ENCODE measurements at places on chromosomes 16 and 17.

- DNase-seq = no peak
Observed at GRCh38 chr17:45035848-45036247, 15.6 kb downstream of the DCAKD start.

GRCh38 chr17:861364-861763 lies 79.2 kb downstream of the MRM3 start:
- DNase-seq = no peak

DNA sequence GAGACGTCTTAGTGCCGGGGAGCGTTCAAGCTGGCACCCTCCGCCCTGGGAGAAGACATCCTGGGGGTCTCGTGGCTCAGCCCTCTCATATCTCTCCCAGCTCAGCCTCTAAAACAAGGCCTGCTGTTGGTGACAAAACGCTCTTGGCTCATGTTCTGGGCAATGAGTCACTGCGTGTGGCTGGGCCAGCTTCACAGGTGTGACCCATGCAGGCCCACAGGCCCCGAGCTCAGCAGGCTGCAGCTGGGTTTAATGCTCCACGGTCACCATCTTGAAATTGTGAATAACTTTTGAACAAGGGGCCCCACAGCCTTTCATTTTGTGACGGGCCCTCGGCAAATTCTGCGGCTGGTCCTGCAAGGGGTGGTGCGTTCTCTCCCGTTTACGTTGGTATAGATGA lies 22.4 kb downstream of the GAA start:
- peak; percentile 18 for DNase-seq

DNA sequence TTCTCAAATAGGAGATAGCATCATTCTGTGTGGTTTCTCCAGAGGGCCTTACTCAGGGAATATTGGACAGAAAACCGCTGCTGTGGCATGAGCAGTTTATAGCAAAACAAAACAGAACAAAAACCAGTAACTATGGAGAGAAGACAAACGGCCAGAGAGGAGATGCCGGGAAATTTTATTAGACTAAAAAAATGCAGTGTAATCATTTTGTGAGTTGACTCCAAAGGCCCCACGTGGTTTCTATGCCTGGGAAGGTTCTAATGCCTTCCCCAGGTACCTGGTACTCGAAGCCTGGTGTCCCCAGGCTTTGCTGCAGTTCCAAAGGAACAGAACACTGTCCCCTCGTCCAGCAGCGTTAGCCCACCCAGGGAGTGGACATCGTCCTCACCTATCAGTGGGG lies 12.9 kb upstream of the CACNG5 start:
- DNase-seq = no peak

DNA sequence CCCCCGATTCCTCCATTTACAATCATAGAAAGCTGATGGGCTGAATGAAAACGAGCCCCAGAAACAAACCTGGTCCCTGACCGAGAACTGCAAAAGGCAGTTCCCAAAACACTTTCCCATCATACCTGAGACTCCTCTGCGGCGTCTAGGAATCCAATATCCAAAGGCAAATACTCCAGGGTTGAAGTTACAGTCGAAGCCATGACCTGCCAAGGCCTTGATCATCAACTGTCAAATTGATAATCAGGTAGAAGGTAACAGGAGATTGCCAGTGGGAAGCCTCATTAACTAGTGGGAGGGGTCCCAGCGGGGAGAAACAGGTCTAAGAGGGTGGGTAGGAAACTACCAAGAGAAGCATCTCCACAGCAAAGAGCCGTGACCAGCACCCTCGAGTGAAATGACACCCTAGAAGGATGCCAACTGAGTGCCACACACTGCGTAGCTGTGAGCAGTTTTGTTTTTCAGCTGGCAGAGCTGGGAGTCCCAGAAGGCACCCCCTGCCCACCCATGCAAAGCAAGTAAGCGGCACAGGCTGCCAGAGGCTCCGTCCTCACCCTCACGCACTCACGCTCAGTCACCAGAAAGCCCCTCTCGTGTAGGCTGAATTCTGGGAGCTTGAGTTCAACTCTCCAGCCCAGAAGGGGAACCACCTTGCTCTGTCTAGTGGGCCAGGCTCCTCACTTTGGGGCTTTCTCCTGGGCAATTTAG lies 146.1 kb downstream of the GAS7 start:
- DNase-seq = no peak

DNA sequence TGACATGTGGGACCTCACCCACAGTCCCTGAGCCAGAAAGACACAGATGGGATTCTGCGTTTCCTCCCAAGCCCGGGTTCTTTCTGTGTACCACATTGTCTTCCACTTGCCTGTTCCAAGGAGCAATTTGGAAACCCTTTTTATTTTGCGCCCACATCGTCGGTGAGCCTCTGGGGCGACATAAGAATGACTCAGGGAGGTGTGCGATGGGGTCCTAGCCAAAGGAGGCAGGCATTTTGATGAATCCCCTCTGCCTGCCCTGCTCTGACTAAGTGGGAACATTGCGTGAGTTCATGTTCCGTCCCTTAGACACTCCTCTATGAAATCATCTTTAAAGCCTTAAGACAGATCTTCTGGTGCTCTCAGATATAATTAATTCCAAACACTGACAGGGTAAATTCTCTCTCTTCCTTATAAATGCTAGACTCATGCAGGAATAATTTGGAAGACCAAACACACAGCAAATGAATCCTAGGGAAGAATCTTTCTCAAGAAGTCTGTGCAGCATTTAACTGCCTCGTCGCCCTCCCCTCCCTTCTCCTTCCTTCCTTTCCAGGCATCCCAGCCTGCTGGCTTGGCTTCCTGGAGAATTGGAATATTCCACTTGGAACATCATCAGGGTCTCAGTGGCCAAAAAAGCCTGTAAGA lies 52.7 kb upstream of the FOXF1 start:
- no peak for DNase-seq

DNA sequence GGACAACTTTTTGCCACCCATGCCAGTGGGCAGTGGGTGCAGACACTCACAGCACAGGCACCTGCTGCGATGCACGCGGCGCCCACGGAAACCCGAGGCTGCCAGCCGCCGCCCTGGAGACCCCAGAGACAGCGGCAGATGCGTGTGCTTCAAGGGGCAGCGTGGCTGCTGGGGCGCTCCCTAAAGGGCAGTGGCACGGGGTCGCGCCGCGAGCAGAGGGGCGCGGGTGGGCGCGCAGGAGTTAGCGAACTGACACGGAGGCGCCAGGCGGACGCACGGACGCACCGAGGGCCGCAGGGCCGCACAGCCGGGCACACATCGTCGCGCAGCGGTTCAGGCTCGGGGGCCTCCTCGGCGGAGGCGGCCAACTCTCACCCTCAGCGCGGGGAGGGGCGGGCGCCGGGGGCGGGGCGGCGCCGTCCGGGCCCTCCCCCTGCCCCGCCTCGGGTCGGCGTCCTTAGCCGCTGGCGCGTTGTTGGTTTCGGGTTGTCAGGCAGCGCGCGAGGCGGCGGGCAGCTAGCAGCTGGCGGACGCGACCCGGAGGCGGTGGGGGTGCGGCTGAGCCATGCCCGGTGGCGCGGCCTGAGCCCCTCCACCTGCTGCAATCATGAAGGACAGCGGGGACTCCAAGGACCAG lies at the start of gene KIF19:
Gene KIF19, plus strand, starts transcription at position 484 of the 637 bp plus-strand sequence. Its CDS starts 124 bp downstream, at position 608.
- no peak for DNase-seq

DNA sequence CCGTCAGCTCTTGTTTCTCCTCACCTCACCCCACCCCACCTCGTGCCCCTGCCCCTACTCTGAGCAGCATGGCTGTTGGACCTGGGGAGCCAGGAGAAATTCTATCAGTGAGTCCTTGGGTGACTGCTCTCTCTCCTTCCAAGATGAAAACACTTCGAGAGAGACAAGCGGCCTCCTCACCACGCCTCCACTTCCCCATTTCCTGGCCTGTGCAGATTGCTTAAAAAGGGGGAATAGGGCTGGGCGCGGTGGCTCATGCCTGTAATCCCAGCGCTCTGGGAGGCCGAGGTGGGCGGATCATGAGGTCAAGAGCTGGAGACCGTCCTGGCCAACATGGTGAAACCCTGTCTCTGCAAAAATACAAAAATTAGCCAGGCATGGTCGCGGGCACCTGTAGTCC lies 9.5 kb downstream of the DLX4 start:
- DNase-seq = no peak

DNA sequence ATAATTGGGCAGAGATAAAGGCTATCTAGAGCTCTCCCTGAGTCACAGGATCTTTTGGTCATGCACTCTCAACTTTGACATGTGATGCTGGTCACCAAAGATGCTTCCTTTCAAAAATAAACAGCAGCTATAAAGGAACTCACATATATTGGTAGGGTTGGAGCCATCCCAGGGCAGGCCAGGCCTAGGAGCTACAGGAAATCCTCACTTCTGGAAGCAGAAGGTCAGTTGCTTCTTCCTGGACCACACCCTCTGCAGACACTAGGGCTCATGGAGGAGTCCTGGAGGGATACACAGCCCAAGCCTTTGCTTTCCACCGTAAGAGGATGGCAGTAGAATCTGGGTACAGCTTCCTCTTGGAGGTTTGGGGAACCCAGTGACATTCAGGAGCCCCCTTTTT lies 24.6 kb downstream of the SOST start:
- no peak for DNase-seq

DNA sequence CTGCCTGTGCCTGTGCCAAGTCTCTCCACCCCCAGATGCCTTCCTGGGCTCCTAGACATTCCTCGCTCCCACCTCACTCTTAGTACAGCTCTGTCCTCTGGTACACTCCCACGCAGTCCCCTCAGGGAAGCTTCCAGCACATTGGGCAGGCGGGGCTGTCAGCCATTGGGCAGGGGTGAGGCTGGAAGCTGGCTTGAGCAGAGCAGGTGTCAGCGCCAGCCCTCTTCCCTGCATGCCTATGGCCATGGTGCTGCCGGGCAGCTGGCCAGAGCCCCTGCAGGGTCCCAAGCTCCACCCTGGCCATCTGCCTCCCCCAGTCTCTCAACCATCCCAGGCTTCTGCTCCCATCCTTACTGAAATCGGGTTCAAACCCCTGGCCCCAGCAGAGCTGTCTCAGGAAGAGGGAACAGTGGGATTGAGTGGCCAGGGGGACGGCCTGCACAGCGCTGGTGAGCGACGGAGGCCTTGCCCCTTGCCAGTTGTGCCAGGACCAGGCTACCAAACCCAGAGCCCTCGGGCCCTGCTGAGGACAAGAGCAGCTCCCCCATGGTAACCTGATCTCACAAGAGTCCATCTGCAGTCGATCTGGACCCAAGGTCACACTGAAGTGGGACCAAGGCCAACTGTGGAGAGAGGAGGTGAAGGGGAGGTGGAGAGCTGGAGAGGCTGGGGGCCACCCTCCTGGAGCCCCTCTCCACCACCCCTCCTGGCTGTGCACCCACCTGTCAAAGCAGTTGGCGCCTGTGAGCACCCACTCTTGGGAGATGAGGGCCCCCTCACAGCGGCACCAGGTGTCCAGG lies 2.4 kb upstream of the B9D1 start:
- DNase-seq = no peak

DNA sequence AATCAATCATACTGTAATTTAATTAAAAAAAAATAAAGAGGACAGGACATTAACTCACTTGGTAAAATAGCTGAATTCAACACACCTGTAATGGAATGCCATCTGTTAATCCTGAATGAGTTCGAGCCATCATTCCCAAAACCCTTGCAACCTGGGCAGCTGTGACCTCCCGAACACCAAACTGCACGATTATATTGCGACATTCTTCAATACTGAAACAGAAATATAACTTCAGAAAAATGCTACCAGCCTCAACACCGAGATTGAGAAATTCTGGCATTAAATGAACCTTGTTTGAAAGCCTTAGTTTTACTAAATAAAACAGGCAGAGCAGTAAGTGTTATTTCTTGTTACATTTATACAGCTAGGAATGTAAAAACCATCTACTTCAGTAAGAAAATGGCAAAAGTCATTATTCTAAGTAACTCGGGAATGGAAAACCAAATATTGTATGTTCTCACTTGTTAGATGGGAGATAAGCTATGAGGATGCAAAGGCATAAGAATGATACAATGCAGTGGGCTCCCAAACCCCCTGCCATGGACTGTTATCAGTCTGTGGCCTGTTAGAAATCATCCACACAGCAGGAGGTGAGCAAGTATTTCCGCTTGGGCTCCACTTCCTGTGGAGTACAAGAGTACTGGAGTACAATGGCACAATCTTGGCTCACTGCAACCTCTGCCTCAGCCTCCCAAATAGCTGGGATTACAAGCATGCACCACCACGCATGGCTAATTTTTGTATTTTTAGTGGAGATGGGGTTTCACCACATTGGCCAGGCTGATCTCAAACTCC lies 46.5 kb downstream of the CNOT1 start:
- DNase-seq = no peak

- no peak for DNase-seq
Observed at GRCh38 chr17:15930426-15930825, 14.5 kb upstream of the ADORA2B start.

- no peak for DNase-seq
Observed at GRCh38 chr17:79843474-79843815, 4.2 kb upstream of the CBX4 start.

All from kidney epithelial cell (primary cell).